T-helper 9 cell (primary cell): ENCODE measurements at places on chromosomes 4 and X.

- no peak for DNase-seq
Observed at GRCh38 chrX:41512394-41512793, 65.3 kb downstream of the NYX start.

DNA sequence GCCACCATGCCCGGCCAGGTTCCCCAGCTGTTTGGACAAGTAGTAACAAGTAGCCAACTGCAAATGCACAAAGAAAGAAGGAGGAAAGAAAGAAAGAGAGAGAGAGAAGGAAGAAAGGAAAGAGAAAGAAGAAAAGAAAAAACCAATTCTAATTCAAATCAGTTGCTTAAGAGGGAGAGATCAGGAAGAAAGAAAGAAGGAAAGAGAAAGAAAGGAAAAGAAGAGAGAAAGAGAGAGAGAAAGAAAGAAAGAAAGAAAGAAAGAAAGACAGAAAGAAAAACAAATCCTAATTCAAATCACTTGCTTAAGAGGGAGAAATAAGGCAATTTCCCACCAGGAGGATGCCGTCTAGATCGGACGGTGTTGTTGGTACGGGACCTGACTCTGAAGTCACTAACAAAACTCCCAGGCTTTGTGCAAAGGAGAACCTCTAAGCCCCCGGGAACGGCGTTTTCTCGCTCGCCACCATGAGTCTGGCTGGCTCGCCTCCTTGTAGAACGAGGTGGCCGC, 95.5 kb upstream of the PPP2R3B start:
- DNase-seq = no peak

DNA sequence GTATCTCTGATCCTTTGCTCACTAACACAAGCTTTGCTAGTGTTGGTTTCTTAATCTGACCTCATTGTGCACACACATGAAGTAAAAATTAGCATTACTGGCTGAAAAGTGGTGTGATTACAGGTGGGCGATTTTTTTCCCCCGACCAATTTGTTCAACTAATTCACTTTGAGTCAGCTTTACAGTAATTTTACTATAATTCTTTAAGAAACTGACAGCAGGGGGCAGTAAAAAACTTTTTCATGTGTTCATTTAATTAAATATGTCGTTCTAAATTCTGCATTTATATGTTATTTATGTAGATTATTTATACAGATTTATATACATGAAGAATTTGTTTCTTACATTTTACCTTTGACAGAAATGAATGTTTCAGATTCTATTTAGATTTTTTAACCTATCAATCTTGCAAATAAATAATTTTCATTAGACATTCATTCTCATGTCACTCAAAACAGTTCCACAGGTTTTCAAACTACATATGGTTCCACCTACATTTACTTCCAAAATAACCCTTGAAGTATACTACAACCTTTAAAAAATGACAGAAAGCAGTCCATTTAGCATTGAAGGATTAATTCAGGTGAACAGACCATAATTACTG, 17.5 kb downstream of the PALLD start:
- DNase-seq = no peak

GRCh38 chr4:28386776-28387175, 1526.1 kb downstream of the STIM2 start:
- no peak for DNase-seq

DNA sequence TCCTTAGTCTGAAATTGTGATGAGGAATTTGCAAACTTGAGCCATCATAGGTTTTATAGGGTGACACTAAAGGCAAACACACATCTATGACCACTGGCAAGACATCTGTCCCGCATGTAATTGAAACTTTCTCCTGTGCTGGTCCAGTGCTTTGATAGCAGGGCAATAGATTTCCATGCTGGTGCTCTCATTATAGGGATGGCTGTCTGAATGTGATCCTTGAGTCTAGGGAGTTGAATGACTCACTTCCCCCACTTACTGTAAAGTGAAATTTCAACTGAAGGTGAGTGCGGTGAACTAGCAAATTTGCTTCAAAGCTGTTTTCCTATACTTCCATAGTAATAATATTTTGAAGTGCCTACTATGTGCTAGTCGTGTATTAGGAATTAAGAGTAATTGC, 1630.0 kb downstream of the STIM2 start:
- no peak for DNase-seq

GRCh38 chr4:2792711-2793585, at the start of gene SH3BP2:
Gene SH3BP2, plus strand, starts transcription at chr4:2793085. Its CDS starts 27,533 bp downstream, at chr4:2820618.
- peak; percentile 59 for DNase-seq

DNA sequence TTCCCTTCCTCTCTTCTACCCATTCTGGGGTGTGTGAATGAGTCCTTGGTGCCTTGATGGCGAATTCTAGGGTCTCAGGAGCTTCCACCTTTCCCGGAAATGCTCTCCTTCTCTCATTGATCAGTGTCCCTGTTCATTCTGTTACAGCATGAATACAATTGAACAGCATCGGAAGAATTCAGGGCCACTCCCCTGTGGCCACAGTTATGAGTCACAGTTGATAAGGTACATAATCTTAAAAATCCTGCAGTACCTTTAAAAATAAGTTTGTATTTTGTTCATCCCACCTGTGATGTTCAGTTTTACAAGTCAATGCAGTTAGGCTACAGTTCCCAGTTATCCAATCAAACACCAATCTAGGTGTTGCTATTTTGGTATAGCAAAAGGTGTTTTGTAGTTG, 47.3 kb upstream of the FAM9A start:
- DNase-seq = no peak

GRCh38 chr4:78684325-78685079, 91.6 kb upstream of the BMP2K start:
- DNase-seq = no peak

DNA sequence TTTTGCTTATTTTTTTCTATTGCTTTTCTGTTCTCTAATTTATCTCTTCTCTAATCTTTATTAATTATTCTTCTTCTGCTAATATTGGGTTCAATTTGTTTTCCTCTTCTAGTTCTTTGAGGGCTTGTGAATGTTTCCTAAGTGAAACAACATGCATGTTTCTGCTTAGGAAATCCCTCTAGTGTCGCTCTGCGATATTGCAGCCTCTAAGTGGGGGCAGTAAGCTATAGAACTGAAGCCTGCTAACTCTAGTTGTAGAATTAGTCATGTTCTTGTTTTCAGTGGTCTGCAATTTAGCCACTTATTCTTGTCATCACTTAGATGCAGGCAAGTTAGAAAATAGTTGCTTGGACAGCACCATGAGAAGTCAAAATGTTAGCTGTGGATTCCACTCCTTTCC, 222.6 kb downstream of the SPIN4 start:
- DNase-seq = no peak

DNA sequence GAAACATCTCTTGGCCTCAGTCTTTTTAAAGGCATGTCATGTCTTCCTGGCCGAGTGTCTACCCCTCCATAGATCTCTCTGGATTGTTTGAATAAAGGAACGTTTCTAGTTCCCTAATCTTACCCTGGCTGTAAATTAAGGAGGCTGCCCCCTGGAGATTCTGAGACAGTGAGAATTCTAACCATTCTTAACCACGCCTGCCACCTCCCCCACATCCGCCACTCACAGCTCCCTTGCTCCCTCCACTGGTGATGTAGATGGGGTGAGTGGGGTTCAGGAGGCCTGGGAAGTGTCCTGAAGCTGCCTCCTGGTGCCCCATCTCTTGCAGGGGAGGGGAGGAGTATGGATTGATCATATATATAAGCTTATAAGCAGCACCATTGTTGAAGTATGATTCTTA, 48.0 kb upstream of the TRIM2 start:
- DNase-seq = peak; percentile 10

DNA sequence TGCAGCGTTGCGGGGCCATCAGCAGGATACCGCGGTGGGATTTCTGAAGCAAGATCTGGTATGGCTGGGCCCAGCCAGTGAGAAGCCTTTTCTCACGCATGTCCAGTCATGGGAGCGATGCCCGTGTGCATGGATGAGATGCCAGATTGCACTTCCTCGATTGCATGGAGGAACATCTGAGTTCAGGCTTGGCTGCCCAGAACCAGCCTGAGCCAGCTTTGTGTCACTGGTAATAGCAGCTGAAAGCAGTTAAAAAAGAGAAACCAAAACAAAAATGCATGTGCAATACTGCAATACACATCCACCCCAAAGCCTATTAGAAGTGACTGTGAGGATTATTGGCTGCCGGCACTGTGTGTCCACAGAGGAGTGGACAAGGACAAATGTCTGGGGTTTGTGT, 59.3 kb downstream of the PSAPL1 start:
- DNase-seq = no peak

- DNase-seq = no peak
Observed at GRCh38 chrX:114065577-114066223, 518.2 kb upstream of the HTR2C start.

DNA sequence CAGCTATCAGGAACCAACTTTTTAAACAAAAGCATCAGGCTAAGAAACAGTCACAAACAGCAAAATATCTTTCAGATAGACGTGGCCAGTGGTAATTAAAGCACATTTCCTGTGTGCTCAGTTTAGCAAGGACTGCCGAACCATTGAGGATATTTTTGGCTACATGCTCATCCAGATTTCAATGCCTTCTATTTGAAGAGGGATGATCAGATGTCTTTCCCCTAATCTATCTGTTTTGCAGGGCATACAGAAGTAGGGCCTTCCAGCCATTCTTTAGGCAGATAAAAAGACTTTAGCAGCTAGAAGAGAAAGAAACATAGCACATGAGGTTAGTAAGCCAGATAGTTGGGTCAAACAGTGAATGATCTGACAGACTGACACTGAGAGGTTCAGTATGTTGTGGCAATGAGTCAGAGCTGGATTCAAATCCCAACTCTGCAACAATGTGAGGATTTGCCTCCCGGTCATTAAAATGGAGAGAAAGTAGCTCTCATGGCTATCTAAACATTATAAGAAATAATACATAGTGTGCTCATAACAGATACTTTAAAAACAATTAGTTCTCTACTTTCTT, 100.0 kb upstream of the PRKG2 start:
- DNase-seq = no peak

GRCh38 chr4:148053298-148054003, 321.6 kb downstream of the ARHGAP10 start:
- DNase-seq = no peak

DNA sequence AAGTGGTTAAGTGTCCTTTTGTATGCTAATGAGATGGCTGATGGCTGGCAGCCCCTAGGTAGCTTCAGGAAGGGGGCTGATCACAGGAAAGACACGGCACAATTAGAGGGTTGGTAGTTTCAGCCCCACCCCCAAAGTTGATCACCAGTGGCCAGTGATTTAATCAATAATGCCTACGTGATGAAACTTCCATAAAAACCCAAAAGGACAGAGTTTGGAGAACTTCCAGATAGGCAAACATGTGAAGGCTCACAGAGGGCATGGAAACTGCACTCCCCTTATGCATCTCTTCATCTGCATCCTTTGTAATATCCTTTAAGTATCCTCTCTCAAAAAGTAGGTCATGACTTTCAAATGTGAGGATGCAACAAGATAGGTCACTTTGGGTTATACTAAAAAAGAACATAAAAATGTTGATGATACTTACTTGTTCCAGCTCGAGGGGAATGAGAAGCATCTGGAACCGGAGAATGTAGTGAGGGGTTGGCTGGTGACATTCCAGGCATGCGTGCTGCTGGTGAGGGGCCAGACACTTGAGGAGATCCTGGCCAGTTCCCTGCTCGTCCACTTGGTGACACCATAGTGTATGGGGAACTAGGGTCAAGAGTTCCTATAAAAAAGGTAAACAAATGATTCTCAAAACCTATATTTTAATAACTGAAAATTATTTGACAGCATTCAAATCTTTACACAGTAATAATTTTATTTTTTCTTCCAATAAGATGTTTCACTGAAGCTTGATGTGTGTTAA, 16.7 kb upstream of the CXorf38 start:
- DNase-seq = no peak

GRCh38 chr4:77093401-77093800, 17.6 kb upstream of the CCNI start:
- no peak for DNase-seq

DNA sequence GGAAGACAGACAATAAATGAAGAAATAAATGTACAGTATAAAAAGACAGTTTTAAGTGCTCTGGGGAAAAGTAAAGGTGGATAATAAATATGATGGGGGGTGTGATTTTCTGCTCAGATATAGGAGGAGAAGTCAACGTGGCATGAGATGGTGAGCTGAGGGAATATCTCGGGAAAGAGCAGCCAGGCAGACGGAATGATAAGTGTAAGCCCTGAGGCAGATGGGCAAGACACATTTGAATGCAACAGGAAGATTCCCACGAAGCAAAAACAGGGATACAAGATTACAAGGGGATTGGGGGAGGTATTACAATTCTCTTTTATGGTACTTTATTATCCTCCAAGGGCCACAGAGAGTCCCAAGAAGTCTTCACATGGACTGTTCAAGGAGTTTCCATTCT, 11.1 kb downstream of the ANXA3 start:
- no peak for DNase-seq

GRCh38 chr4:89071311-89071710, 14.3 kb upstream of the FAM13A start:
- DNase-seq = no peak

GRCh38 chrX:2313864-2314640, 186.7 kb downstream of the DHRSX start:
- DNase-seq = no peak

DNA sequence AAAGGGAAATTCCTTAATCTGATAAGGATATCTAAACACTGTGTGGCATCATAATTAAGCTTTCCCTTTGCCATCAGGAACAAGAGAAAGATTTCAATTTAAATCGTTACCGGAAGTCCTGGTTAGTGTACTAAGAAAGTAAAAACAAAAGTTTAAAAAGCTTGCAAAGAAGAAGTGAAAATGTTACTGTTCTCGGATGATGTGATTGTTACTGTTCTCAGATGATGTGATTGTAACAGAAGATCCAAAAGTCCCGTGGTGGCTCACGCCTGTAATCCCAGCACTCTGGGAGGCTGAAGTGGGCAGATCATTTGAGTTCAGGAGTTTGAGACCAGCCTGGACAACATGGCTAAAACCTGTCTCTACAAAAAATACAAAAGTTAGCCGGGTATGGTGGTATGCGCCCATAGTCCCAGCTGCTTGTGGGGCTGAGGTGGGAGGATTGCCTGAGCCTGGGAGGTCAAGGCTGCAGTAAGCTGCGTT, 62.5 kb downstream of the RGS12 start:
- no peak for DNase-seq

GRCh38 chr4:57051524-57051923, 58.7 kb downstream of the IGFBP7 start:
- DNase-seq = no peak

DNA sequence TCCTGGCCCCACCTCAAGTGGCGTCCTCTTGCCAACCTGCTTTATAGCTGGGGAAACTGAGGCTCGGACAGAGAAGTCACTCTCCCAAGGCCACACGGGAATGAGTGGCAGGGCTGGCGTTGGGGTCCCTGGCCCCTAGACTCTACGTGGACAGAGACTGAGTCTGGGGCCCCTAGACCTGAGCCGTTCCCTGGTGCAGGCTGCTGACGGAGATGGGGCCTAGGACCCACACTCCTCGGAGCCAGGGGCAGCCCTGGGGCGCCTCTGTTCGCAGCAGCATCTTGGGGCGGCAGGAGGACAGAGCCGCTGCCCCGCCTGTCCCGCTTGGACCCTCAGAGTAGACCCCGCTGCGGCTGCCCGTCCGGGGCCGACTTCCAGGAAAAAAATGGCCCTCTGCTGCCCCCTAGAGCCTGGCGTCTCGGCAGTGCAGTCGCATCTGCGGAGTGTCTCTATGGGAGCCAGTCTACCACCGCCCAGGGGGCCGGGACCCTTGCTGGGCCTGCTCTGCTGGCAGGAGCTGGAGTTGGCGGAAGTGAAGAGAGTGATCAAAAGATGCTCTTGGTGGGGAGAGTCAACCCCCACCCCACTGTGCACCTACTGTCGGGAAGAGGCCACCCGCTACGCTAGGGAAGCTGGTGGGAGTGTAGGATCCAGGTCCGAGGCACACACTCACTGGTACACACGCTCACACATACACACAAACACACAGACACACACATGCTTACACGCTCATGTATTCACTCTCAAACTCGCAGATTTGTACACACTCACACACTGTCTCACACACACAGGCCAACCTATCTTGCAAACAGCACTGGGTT, 220.1 kb downstream of the AFAP1 start:
- peak; percentile 41 for DNase-seq
